ENCODE measurements at places on chromosomes 5 and 9.
A peak's percentile ranks its signal among the peaks of the same experiment; 100 is the strongest.

- DNase-seq: no peak
Measured at GRCh38 chr9:83106263-83106662, 43.3 kb upstream of the RASEF start.

GRCh38 chr5:92713335-92713743 is 867.7 kb downstream of the NR2F1-AS1 start:
- DNase-seq: no peak

DNA sequence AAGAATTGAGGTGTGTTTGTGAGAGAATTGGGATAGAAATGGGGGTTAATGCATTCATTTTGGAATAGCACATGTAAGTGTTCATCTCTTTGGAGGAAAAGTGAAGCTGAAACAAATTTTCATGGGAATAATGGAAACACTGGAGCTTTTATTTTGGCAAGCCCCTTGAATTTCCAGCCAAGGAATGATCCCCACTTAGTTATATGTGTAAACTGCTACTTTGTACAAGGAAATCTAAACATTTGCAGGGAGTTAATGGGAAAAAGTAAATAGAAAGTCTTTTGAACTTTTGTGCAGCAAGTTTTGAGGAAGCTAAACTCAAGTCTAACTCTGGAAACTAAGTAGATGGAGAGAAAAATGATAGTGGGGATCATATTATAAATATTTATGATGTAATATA is 44.1 kb downstream of the CAMK4 start:
- no peak for DNase-seq

DNA sequence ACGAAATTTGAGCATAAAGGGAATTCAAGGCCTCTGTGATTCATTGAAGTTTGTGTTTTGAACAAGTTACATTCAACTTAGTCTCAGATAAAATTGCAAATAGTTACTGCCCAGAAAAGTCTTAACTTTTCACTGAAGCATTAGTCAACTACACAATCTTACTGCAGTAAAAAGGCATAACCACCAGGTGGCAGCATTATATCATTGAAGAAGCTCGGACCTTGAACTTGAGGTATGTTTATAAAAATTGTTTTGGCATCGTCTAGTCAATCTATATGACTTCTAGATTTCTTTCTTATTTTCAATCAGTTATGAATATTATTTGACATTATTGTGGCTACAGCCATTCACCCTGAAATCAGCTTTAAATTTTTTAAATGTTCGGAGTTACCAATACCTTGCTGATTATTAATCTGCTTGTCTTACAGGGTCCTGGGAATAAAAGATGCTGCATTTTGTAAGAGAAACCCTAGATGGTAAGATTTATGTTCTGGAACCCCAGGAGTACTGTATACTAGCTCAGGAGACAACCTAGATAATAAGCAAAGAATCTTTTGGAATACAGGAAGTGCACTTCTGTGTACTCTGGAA is 83.9 kb upstream of the GRAMD2B start:
- peak; percentile 21 for DNase-seq

- no peak for DNase-seq
Measured at GRCh38 chr9:35690294-35690613, 529 bp upstream of the TPM2 start.

GRCh38 chr9:134182554-134183085 is 18.3 kb upstream of the RNU6ATAC start:
- DNase-seq: no peak

DNA sequence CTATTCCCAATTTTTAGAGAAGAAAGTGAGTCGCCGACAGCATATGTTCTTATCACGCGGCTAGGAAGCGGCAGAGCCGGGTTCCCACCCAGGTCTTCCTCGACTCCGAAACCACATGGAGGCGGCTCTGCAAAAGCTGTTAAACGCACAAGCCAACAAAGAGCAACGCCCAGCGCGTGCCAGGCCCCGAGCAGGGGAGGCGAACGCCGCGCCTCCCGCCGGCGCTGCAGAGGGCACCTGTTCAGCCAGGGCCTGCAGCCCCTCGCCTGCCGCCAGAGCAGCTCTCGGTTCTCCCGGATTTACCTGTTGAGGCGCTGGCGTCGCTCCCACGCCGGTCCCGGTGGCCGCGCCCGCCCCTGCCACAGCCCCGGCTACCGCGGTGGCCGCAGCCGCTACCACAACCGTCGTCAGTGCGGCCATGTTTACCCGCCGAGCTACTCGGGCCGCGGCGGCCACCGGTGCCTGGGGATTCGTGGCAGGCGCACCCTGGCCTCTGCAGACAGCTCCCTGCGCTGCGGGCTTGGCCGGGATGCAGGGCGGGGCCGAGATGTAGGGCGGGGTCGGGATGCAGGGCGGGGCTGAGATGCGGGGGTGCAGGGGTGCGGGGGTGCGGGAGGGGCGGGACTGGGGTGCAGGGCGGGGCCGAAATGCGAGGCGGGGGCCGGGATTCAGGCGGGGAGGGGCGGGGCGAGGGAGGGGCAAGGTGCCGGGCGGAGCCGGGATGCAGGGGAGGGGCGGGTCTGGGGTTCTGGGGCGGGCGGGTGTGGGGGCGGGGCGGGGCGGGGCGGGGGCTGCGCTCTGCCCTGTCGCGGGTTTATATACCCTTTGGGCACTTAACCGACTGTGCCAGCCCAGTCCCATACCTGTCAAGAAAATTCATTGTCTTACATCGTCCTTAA is at the start of gene CCDC112:
TSS of gene CCDC112 (minus strand) at position 531 of the 899 bp plus-strand sequence. CDS start at position 420, 111 bp downstream.
- DNase-seq: peak; percentile 66

- no peak for DNase-seq
Measured at GRCh38 chr5:105931881-105932421, 1738.8 kb downstream of the EFNA5 start.

- DNase-seq: no peak
Measured at GRCh38 chr5:110590187-110590586, 136.3 kb downstream of the TMEM232 start.

GRCh38 chr5:116401576-116401975 is 173.0 kb downstream of the SEMA6A start:
- DNase-seq: no peak

DNA sequence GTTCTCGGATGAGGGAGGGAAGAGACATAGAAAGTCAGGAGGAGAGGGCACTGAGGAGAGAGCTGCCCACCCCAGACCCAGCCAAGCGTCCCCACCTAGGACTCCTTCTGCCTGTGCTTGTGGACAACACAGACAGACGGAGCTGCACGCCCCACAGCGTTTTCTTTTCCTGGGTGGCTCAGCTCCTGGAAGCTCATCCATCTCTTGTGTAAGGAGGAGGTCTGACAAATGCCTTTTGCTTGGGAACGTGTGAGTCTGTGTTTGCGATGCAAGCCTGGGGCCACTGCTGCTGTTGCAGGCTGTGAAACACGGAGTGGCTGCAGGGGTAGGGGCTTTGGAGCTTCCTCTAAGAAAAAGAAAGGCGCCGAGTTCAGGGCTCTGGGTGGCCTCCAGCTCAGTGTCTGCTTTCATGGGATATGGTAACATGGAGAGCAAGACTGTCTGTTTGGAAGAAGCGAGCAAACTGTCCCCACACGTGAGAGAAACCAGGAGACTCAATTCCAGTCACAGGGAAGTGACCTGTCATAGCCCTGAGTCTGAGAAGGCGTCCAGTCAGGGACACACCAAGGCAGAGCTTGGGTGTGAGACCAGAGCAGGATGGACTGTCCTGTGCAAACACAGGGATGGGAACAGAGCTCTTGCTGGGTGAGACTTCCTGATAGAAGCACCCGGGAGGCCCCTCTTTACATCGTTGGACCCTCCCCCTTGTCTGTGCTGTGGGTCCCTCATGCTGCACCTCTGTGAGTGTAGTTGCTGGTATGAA is 42.7 kb downstream of the GADD45G start:
- DNase-seq: no peak

- no peak for DNase-seq
Measured at GRCh38 chr5:6718161-6718681, 5.0 kb downstream of the TENT4A start.

DNA sequence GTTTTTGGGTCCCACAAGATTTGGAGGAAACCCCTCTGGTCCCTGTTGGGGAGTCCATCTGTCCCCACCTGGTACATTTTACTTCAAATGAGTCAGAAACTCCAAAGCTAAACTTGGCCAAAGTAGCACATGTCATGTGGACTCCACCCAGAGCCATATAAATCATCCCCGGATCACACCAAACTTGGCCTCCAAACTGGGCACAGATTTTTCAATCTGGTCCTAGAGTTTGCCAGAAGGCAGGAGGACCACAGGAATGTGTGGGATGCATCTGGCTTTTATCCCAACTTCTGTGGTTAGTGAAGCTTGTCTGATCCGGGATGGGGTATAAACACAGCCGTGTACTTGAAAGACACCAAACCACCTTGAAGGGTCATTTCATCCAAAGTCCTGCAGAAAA is 66.3 kb downstream of the MAT2B start:
- no peak for DNase-seq

DNA sequence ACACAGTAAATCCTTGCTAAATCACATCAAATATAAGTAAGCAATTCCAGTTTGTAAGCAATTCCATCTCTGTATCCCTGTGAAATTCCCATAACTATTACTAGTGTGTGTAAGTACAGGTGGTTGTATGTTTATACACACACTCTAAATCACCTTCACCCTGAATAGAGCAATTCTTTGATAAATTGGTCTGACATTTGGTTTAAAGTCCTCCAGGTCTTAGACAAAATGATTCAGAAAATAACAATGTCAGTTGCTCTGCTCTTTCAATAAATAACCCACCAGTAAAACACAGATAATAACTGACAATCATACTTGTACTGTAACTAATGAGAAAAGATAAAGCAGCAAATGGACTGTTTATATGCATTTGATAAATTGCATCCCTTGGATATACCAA is 226.3 kb downstream of the SPOCK1 start:
- DNase-seq: no peak

DNA sequence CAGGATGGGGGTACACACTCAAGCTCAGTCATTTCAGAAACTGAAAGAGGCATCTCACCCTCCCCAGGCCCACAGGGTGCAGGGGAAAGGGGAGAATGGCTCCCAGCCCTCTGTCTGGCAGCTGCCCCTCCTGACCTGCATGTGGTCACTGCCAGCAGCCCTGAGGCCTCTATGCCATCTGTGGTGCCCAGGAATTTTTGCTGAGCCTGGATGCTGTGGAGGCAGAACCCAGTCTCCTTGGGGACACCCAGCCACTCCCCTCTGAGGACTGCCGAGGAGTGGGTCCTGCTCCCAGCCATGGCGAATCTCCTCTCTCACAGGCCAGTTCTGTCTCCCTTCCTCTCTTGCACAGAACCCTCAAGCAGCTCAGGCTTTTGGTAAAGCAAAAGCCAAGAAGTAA is 104.0 kb upstream of the ALDH1B1 start:
- DNase-seq: no peak

GRCh38 chr9:6224393-6225154 is 9.0 kb downstream of the IL33 start:
- no peak for DNase-seq

DNA sequence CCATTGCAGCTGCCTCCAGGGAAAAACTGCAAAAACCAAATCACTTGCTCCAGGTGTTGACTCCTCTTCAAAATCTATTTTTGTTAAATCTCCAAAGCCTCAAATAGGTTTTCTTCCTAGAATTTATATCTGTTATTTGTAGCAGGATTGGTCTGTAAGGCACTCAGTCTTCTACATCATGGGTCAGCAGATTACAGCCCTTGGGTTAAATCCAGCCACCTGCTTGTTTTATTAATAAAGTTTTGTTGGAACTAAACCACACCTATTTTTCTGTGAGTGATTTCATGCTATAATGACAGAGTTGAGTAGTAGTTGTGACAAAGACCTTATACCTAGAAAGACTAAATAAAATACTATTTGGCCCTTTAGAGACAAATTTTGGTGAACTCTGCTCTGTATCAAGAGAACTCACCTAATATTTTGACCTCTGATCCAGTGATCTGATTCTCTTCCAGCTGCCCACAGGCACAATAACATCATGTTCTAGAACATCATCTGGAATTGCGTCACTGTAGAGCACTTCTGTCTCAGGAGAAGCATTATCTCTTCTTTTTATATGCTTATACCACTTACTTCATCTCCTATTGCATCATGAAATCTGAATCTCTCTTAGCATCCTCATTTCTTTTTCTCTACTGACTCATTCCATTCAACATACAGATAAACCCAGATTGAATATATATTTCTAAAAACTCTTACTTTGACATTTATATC is 130.1 kb downstream of the RPS23 start:
- no peak for DNase-seq

GRCh38 chr9:35397216-35397698 is 92.7 kb upstream of the RUSC2 start:
- DNase-seq: no peak

DNA sequence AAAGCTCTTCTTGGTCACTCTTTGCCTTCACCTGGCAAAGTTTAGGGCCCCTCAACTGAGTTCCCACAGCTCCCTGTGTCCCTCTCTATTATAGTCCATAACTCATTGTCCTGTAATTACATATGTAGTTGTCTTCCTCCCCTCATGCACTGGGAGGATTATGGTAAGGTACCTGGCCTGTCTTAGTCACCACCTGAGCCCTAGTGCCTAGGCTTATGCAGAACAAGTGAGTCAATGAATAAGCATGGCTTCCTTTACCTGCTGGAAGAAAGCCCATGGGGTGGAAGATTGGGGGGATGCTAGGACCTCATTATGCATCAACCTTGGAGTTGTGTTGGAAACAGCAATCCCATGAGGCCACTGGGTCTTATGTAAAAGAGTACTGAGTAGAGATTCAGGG is 187.7 kb upstream of the TRIM32 start:
- no peak for DNase-seq

DNA sequence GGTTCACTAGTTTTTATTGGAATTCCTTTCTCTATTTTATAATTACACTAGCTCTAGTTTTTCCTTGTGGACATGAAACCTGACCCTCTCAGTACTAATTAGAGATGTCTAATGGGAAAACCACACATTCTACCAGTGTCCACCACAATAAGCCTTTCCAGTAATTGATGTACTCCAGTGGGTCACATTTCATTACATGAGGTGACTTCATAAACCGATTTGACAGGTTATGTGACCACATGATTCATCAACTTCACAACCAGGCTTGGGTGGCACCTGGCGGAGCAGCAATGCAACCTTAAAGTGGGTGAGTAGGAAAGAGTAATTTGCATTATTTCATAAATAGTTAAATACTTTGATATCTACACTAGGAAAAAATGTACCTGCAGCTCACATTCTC is 284.2 kb upstream of the ADAMTS16 start:
- DNase-seq: no peak

DNA sequence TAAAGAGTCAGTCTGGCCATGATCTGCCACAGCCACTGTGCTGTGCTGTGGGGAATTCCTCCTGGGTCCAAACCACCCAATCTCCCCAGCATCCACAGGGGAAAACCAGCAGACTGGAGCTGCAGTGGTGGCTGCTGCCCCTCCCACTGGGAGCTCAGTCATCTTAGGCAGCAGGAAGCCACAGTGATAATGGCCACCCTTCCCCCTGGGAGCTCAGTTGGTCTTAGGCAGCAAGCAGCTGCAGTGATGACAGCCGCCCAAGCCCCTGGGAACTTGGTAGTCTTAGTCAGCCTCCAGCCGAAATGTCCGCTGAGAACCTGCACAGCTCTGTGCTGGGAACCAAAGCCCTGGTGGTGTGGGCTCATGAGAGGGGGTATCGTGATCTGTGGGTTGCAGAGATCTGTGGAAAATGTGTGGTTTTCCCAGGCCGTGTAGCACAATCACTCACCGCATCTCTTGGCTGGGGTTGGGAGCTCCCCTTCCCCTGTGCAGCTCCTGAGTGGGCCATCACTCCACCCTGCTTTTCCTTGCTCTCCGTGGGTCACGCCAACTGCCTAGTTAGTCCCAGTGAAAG is 38.4 kb upstream of the SMIM15 start:
- no peak for DNase-seq
